CD4-positive, alpha-beta T cell treated with Interleukin-12 subunit alpha and Interleukin-12 subunit beta, for 1 hour (primary cell): ENCODE measurements at places on chromosomes 1 and 21.

DNA sequence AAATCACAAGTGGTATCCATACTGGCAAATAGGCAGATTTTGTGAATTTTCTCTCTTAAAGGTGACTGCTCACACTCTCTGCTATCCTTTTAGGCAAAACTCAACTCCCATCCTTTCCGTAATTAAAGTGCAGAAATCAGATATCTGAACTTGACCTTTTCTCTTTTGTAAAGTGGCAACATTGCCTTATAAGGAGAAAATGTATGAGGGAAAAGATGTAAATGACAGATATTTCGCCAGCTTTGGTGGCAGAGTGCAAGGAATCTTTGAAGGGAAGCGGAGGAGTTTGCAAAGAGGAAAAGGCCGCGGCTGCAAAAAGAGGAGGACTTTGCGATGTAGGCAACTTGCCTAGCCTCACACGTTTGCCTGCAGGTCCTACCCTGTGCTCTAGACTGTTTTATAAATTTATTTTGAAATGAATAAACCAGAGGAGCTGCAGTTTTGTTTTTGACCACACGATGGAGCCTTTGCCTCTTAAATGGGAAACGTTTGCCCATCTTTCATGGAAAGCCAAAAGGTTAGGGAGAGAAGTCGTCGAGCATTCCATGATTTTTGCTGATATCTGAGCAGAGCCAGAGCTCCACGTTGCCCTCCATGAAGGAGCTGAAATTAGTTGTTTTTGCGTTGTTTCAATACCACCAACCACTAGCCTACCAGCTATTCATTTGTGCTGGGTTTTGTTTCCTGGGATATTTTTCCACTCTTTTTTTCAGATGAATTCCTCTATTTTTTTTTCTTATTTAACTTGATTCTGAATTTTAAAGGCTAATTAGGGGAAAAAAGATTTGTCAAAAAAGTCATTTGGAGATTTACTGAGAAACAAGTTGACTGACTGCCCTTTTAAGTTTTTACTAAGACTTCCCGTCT, 242.3 kb downstream of the LMX1A start:
- DNase-seq = no peak

GRCh38 chr1:28436211-28436769, 66.8 kb downstream of the PHACTR4 start:
- no peak for DNase-seq

GRCh38 chr1:197073978-197074377, 6.9 kb upstream of the F13B start:
- no peak for DNase-seq

- DNase-seq = no peak
Measured at GRCh38 chr1:205922806-205923205, 20.4 kb downstream of the SLC26A9 start.

- DNase-seq = no peak
Measured at GRCh38 chr1:194078765-194079164, 892.4 kb upstream of the B3GALT2 start.

DNA sequence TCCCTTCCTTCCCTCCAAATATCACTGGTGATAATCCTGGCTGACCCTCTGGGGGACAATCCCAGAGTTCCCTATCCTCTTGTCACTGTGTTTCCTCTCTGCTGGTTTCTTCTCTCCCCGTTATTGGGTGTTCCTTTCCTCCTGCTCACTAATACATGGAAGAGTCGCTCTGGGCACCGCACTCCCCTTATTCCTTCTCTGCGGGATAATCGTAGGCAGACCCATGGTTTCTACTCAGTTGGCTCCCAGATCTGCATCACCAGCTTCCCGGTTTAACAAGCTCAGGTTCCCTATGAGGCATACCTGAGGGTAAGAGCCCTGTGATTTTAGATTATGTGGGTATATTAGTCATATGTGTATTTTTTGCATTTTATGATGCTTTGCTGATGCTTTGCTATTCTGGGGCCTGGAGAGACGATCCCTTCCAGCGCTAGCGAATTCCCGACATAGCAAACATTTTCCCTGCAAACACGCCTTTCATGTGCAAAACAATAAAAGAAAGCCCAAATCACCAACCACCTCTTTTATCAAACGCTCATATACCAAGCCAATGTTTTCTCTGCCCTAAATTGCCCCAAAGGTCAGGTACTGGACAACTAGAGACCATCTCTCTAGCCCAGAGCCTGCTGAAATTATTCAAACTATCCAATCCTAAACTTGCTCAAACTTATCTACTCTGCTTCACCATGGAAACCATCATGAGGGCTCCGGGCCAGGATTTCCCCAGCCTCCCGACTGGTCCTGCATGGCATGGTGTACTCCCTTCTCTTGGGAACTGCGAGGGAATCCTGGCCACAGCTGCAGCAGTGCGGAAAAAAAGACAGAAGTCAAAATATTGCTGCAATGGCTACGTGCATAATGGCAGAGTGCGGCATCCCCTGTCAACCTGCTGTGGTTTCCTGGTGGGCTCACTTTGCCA, 84.2 kb downstream of the PCP4 start:
- no peak for DNase-seq

- DNase-seq = no peak
Measured at GRCh38 chr1:217004776-217005436, 281.7 kb upstream of the ESRRG start.

- no peak for DNase-seq
Measured at GRCh38 chr1:39573736-39574624, 2.6 kb downstream of the PABPC4 start.

- DNase-seq = no peak
Measured at GRCh38 chr1:203839081-203839480, 22.3 kb upstream of the SNRPE start.

DNA sequence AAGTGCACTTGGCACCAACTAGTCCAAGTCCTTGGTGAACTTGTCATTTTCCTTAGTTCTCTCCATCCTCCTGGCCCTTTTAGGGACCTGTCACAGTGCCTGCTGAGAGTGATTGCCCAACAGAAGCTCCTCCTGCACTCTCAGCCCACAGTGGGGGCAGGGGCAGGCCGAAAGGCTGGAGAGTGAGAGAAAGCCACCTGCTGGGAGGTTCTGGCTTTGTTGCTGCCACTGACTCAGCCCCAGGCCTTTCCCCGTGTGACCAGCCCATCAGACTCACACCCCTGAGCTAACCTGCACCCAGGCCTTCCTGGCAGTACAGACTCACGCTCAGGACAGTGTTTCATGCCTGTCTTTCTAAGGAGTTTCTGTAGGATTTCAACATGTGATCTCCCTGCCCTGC, 17.1 kb upstream of the PROK1 start:
- no peak for DNase-seq

GRCh38 chr21:27480841-27481261, 514.0 kb upstream of the ADAMTS5 start:
- DNase-seq = no peak

DNA sequence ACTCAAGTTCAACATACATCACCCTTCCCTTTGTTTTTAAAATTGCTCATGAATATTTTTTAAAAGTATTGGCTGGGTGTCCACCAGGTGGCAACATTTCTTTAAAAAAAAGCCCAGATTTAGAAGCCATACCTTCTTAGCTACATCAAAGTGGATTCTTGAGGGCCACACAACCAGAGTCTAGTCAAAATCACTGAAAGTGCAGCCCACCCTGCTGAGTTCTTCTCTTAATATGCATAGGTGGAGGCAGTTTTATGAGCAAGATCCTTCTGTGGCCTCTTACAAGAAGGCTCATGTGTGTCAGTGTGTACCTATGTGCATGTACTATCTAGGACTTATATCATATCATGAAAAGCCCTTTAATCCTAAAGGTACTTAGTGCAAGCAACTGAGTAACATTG, 16.9 kb upstream of the GNG12 start:
- no peak for DNase-seq

DNA sequence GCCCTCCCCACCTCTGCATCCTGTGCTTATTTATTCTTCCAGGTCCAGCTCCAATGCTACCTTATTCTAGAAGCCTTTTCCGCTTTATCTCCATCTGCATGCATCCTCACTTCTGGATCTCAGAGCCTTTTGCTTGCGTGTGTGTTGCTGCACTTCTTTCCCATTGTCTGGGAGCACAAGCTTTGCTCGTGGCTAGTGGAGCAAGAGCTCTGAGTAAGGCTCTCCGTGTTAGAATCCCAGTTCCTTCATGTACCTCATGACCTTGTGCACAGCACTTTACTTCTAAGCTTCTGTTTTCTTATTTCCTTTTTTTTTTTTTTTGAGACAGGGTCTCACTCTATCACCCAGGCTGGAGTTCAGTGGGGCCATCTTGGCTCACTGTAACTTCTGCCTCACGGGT, 140.0 kb upstream of the POU3F1 start:
- DNase-seq = no peak

GRCh38 chr1:212618466-212619210, 10.1 kb downstream of the ATF3 start:
- peak; percentile 7 for DNase-seq

- no peak for DNase-seq
Measured at GRCh38 chr21:38753114-38753513, 52.6 kb upstream of the ETS2 start.

DNA sequence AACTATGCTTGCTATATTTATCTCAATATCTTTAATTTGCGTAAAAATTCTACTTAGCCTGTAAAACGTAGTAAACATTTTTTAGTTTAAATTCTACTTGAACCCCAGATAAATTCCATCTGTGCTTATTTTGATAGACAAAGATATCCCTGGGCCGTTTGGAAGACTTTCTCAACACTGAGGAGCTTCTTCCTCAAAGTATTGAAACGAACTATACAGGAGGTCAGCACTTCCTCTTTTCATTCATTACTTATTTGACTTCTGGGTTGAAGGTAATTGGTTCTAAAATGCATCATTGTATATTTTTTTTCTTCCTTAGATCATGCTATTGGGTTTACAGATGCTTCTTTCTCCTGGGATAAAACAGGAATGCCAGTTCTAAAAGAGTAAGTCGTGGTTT, 74.7 kb downstream of the HSPA13 start:
- no peak for DNase-seq

DNA sequence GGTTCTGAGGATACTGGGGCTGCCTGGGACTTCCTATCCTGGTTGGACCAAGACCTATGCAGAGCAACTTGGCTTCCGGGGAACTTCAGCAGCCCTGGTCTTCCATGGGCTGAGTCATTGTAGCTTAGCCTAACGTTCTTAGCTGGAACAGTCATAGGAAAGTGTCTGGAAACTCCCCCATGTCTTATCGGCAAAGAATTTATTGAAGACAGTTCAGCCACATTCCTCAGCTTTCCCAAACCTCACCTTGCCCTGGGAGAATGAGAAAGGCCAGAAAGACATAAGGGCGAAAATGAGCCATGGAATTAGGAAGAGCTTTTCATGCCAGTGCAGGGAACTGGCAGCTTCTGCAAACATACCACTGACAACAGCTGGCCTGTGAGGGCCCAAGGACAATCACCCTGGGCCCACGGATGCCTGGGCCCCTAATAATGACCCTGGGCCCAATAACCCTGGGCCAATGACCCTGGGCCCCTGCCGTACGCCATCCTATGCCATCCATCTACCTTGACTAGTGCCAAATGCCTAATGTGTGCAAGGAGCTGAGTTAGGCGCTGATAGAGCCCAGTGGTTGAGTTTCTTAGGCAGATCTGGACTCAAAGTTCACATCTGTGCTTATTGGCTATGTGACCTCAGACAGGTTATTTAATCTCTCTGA, 114.4 kb upstream of the GADD45A start:
- DNase-seq = no peak

DNA sequence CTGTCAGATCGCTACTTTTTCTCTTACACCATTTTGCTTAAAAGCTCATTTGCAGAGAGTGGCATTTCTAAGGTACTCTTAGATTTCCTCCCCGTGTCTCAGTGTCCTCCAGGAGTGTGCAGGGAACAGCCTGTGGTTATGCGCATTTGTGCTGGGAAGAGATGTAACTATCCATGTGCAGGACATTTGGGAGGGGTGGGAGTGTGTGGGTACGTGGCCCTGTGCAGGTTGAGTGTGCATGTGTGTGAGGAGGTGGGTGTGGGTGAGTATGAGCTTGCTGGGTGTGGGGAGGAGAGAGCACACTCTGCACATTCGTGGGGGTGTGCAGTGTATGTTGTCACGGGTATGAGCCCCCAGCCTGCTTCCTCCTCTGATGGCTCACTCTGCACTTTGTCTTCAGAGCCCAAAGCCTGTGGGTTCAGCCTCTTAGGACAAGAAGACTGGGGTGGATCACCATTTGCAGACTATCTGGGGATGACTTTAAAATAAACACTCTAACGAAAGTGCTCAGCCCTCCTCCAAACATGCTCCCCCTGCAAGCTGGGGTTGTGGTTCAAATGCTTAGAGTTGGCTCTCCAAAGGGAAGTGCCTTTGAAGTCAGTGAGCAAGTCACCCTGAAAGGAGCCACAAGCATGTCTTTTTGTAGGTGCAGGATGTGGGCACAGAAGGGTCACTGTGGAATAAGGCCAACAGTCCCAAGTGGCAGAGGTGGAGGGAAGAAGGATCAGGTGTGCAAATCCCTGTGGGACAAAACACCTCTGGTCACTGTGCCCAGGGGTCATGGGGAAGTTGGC, 295.4 kb downstream of the RRAGC start:
- DNase-seq = no peak

- no peak for DNase-seq
Measured at GRCh38 chr1:78176448-78176847, 130.7 kb downstream of the GIPC2 start.

DNA sequence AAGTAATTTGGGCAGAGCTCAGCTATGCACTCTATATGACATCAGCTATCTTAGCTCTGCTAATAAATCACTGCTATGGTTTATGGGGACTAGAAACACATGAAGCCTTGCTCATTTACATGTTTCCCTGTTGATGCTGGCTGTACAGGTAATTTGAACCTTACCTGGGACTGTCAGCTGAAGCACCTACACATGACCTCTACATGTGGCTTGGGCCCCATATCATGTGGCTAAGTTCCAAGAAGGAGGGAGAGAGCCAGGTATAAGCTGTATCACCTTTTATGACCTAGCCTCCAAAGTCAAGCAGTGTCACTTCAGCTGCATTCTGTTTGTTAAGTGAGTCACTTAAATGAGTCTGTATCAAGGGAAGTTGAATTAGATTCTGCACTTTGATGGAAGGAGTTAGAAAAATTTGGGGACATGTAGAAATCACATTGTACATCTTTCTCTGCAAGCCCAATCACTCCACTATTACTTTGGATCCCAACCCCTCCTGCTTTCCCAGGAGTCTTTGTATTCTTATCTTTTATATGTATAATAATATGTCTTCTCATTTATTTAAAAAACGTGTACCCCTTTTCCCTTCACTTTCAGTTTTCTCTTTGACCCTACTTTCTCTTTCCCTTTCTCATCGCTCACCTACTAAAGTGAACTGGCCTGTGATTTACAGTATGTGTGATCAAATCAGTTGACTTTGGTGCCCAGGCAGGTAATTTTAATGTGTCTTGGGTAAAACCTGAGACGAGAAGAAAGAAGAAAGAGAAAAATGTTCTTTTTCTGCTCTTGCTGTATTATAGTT, 53.4 kb upstream of the PRKACB start:
- peak; percentile 41 for DNase-seq

GRCh38 chr1:224435318-224435763, 744 bp upstream of the WDR26 start:
- peak; percentile 12 for DNase-seq

- no peak for DNase-seq
Measured at GRCh38 chr1:43731867-43732531, 24.7 kb downstream of the ST3GAL3 start.

GRCh38 chr1:15321601-15322000, 74.6 kb downstream of the FHAD1 start:
- DNase-seq = no peak
